Activated gamma-delta T cell treated with Interleukin-2 at 50 U/mL for 16 hours (primary cell): ENCODE measurements at places on chromosomes 7 and 10.

- no peak for DNase-seq
Measured at GRCh38 chr10:133400624-133401424, 6.9 kb downstream of the MTG1 start.

- DNase-seq: no peak
Measured at GRCh38 chr7:134851141-134851540, 71.7 kb downstream of the CALD1 start.

DNA sequence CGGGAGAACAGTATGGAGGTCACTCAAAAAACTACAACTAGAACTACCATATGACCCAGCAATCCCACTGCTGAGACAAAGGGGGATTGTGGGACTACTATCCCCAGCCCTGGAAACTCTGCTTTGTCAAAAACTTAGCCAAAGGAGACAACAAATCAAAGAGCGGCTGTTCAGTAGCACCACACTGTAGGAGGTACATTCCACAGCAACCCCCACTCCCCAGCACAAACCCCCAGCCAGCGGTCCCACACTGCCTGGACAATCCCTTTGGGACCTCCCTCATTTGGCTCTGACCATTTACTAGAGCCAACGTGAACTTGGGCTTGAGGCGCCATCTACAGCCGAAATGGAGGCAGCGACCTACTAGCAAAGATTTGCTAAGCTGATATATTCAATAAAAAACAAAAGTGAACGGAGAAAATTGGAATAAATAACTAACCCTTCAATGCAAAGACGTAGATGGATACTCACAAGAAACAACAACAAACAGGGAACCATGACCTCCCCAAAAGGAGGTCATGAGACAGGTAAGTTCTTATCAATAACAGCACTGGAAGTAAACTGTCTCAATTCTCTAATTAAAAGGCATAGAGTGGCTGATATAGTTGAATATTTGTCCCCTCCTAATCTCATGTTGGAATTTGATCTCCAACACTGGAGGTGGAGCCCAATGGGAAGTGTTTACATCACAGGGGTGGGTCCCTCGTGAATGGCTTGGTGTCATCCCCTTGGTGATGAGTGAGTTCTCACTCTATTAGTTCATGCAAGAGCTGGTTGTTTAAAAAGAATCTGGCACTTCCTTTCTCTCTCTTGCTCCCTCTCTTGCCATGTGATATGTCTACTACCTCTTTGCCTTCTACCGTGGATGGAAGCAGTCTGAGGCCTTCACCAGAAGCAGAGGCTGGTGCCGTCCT lies 119.0 kb upstream of the KCNMA1 start:
- no peak for DNase-seq

- no peak for DNase-seq
Measured at GRCh38 chr10:70432561-70433263, 8.8 kb downstream of the NODAL start.

- no peak for DNase-seq
Measured at GRCh38 chr7:128833148-128833945, 3.1 kb downstream of the FLNC start.

DNA sequence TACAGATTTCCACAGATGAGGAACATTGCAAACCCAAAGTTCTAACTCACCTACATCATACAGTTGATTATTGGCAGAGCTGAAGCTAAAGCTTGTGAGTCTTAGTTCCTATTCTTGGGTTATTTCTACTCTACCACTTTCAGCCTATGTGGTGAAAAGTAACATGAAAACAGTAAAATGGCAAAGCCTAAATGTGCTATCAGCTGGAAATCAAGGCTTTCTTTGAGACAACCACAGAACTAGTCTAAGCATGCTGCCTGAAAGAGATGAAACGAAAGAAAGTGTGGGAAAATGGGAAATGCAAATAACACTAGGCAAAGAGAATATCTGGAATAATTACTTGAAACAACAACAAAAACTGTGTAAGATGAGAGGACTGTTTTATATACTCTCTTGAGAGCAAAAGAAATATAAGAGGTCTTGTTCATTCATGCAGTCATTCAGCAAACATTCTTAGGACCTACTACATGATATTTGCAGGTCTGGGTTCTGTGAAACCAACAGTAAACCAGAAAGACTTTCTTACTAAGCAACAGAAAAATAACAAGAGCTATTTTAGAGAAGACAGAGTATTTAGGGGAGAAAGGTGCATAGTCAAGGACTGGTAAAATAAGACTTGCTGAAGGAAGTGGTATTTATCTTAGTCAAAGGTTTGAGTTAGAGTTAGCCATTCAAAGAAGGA lies 437.1 kb downstream of the HTR7 start:
- DNase-seq: no peak

- no peak for DNase-seq
Measured at GRCh38 chr10:113060201-113061053, 110.4 kb downstream of the TCF7L2 start.

- no peak for DNase-seq
Measured at GRCh38 chr10:132577350-132578003, 39.9 kb downstream of the INPP5A start.

DNA sequence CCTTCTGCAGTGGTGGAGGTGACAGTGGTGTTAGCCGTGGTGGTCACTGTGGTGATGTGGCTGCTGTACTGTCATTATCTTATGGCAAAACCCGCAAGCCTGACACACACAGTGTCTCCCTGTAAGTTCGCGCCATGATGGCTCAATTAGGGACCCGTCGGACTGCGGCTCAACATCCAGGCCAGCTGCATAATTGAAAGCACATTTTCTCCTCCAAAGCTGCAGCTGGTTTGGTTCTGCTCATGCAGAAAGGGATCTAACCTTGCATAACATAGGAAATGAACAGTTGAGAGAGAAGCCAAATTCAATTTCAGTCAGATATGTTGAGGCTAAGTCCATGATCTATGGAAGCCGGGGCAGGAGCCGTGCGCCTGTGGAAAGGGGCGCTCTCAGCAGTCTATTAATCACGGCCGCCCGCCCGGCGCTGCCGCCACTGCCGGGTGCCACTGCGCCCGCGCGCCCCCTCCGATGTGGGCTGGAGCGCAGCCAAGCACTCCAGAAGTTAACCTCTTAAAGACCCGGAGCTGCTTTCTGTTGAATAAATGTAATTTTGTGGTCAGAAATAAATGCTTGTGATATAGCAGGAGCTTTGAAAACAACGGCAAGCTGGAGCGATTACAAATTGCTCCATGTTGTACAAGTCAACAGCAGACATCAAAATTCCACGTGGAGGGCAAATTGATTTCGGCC lies 227.7 kb downstream of the CUX1 start:
- no peak for DNase-seq
